Activated effector memory CD4-positive, alpha-beta T cell treated with Interleukin-2 at 50 U/mL for 16 hours (primary cell): ENCODE measurements at places on chromosomes 1 and 21.

GRCh38 chr1:96464522-96464921, 257.1 kb upstream of the PTBP2 start:
- DNase-seq, result no peak

- no peak for DNase-seq
Observed at GRCh38 chr1:209527372-209527771, 56.1 kb upstream of the CAMK1G start.

GRCh38 chr1:117094841-117095604, 26.5 kb downstream of the TRIM45 start:
- no peak for DNase-seq

DNA sequence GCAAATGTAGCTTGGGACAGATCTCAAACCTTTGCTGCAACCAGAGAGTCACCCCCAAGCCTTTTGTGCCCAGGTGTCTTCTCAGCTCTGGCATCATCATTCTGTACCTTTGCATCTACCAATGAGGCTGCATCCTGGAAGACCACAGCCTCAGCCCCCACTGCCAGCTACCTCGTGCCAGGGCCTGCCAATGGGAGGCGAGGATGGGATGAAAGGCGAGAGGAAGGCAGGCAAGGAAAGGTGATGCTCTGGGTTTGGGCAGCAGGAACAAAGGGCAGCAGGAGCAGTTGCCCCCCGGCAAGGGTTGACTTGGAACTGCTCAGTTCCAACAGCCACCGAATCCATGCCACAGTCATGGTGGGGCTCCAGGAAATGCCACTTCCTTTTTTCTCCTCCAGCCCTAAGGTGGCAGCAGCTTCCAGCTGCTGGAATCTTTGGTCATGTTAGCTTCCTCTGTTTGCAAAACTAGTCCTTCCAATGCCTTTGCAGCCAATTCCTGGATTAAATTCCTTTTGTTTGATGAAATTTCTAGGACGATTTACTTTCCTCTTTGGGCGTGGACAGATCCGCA, 651.6 kb downstream of the NPHP4 start:
- DNase-seq, result no peak

DNA sequence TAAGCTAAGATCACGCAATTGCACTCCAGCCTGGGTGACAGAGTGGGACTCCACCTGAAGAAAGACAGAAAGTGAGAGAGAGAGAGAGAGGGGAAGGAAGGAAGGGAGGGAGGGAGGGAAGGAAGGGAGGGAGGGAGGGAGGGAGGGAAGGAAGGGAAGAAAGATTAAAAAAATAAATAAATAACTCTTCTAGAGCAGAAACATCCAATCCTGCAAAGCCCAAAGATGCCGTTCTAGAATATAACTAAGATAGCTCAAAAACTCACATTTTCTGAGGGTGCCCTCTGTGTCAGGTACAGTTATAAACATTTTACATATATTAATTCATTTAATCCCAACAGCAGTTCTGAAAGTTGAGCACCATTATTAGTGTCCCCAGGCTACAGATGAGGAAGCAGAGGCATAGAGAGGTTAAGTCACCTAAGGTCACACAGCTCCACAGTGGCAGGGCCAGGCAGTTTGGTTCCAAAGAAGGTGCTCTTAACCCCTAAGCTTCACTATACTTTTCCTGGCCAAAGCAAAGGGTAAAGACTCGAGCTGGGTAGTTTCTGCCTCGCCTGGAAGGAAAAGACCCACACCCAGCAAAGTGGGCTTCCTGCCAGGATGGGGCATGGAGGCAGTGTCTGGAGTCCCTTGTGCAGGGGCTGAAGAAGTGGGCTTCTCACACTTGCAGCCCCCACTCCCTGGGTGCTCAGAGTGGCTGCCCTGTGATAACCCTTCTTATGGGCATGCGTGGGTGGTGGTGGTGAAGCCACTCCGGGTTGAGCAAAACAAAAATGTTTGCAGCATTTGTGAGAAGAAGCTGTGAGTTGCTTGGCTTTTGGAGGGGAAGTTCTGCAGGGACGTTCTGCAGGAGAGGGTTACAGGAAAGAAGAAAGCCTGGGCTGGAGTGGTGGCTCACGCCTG, 7.9 kb upstream of the PIK3CD start:
- no peak for DNase-seq

GRCh38 chr1:56780826-56781225, 38.4 kb downstream of the FYB2 start:
- DNase-seq, result no peak

- DNase-seq, result no peak
Observed at GRCh38 chr1:17009706-17010105, 2.0 kb downstream of the ATP13A2 start.

GRCh38 chr1:33336580-33336979, 15.7 kb upstream of the A3GALT2 start:
- DNase-seq, result no peak

DNA sequence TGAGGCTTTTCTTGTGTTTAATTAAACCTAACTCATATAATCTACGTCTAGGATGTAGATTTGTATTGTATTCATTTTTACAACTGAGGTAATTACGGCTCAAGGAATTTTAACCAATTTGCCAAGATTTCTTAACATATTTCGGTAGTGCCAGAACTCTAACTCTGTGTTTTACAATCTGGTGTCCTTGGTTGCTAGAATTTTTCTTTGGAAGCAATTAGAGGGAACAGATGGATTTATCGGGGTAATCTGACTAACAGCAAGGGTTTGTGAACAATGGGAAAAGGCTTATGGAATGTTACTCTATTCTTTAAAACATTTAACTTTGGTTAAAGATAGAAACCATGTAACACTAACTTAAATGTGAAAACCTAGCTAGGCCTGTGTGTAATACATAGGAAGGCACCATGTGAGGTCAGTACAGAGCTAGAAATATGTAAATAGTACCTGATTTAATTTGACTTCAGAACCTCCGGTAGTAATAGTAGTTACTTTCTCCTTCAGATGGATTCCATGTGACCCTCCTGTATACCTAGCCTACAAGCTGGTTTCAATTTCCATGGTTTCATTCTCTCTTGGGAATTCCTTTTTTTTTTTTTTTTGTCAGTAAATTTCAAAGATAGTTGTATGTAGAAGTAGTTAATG, 1.2 kb downstream of the MTF2 start:
- no peak for DNase-seq

DNA sequence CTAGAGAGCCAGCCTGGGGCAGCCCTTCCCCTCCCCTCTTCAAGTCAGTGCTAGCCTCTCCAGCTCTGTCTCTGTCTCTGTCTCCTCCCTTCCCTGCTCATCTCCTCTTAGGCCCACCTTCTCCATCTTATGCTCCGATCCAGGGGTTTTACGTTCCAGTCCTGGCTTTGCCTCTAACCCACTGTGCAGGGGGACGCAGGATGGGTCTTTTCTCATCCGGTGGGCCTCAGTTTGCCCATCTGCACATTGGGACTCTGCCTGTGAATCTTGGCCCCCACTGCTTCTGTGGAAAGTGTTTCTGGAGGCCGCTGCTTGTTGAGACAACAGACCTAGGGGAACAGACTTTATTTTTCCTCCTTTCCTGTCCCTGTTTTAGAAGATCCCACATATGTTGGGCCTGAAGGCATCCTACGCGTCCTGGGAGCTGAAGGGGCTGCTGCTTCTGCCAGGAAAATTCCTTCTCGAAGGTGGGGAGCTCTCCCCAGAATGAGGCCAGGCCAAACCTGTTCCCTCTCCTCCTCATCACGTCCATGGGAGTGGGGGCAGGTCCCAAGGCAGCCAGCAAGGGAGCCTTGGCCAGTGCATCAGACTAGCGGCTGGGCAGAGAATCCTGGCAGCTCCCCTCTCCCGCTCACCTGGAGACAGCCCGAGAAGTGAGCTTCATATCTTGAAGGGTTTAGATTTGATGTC, 99.5 kb upstream of the CSF3R start:
- no peak for DNase-seq

DNA sequence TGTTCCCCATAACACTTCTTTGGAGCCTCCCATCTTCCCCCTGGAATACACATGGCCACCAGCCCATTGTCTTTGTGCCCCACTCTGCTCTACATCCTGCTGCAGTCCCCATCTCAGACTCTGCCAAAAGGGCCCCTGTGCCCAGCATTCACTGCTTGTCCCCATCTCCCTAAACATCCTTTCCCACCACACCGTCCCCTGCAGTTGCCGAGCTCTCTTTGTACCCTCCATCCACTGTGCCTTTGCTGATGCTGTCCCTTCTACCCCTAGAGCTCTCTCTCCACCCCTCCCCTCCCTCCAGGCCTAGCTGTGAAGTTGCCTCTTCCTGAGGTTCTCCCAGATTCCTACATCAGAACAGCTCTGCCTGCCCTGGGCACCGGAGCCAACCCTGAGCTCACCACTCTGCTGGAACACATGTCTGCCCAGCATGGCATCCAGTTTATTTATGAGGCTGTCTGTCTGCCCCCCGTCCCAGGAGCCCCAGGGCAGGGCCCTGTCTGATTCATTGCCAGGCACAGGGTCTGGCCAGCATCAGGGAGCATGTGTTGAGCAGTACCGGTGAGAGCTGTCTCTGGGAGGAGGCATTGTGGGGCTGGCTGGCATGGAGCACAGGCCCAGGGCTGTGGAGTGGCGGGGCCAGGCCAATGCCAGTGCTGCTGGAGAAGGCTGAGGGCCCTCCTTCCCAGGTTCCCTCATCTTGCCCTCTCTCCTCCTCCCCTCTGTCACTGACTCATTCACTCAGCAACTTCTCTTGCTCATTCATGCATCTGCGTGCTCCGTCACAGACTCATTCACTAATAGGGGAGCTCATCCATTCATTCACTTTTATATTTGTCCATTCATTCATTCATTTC, 28.8 kb downstream of the EDN2 start:
- DNase-seq, result no peak
